ENCODE measurements at places on chromosomes 4 and X. TPM values are rescaled to one million over a fixed set of nuclear protein-coding genes. Genes with fewer than 3 reads are reported as not detected.

Gene ANAPC10
- 17.5 TPM for total RNA-seq

- DNase-seq = no peak
Measured at GRCh38 chr4:69773484-69773883, 13.1 kb upstream of the SULT1B1 start.

Gene MEPE
- not detected for total RNA-seq

Gene ADH1A
- 3.6 TPM for total RNA-seq

Gene CFAP99
- total RNA-seq = not detected

Data from upper lobe of right lung (tissue), 1 donor.